ENCODE measurements at places on chromosomes 3 and 15. TPM values are rescaled to one million over a fixed set of nuclear protein-coding genes. Genes with fewer than 3 reads are reported as not detected.

GRCh38 chr3:71309342-71309741, 274.2 kb downstream of the FOXP1 start:
- DNase-seq = no peak

- no peak for DNase-seq
Observed at GRCh38 chr15:68335251-68335650, 57.7 kb downstream of the FEM1B start.

GRCh38 chr3:126519506-126520455, 2.2 kb upstream of the UROC1 start:
- DNase-seq = no peak

- DNase-seq = no peak
Observed at GRCh38 chr15:36756707-36757106, 177.3 kb downstream of the CDIN1 start.

GRCh38 chr3:191412759-191413158, 48.2 kb upstream of the PYDC2 start:
- peak; percentile 33 for DNase-seq

GRCh38 chr3:188036375-188037194, 117.4 kb upstream of the LPP start:
- DNase-seq = no peak

VGLL4 gene
- 45.9 TPM for total RNA-seq

GRCh38 chr15:65426216-65426853, 3.6 kb upstream of the IGDCC4 start:
- DNase-seq = no peak

PLSCR5 gene
- total RNA-seq = not detected

TMCO5A gene
- total RNA-seq = not detected

DNA sequence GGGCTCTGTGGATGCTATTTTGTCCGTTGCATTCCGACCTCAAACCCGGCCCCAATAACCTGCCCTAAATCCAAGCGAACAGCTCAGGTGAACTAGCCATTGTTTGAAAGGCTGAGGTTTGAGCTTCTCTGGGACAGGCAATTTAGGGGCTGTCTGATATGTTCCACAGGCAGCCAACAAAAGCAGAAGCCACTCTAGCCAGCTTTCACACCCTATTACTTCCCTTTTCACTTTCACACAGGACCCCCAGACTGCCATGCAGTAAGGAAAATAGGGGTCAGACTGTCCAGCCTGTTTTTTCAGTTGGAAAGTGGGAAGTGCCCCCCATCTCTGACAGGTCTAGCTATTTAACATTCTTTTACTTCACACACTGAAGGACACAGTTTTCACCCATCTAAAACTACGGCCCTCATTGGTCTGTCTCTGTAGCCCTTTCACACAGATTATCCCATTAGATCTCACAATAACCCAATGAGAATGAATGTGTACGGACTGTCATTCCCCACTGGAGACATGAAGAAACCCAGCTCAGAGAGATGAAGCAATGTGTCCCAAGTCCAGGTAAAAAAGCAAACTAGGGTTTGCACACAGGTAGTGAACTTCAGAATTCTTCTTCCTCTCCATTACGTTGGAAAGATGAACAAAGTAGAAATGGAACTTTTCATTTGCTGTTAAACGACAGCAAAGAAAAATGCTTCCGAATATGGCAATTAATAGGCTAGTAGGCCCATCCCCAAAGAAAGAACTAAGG, 1.9 kb downstream of the CCDC12 start:
- no peak for DNase-seq

AADACL2 gene
- total RNA-seq = not detected

DNA sequence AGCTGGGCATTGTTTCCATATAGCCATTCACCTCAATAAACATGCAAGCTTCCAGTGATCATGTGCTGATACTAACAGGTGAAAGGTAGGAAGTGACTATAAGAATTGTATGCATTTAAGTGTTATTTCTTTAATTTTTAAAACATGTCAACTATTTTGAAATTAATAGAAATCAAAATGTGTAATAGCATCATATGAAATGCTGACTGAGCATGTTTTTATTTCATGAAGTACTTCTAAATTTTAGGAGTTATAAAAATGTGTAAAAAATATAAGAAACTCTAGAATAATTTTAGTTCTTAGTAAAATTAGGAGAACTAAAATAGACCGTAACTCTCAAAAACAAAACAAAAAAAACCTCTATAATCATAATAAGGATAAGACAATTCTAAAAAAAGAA, 229.3 kb upstream of the ARPP21 start:
- no peak for DNase-seq
